Activated naive CD4-positive, alpha-beta T cell treated with anti-CD3 and anti-CD28 coated beads, Interleukin-2, amount 50 U/mL, for 16 hours (primary cell): ENCODE measurements at places on chromosomes 16 and 17.

DNA sequence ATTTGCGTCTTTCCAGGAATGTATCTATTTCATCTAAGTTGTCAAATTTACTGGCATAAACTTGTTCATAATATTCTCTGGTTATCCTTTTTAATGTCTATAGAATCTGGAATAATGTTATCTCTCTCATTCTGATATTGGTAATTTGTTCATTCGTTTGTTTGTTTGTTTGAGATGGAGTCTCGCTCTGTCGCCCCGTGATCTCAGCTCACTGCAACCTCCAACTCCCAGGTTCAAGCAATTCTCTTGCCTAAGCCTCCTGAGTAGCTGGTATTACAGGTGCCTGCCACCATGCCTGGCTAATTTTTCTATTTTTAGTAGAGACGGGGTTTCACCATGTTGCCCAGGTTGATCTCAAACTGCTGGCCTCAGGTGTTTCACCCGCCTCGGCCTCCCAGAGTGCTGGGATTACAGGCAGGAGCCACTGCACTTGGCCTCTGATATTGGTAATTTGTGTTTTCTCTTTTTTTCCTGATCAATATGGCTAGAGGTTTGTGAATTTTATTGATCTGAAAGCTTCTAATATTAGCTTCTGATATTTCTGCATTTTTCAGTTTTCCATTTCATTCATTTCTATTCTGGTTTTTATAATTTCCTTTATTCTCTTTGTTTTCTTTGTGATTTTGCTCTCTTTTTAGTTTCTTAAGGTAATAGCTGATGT is 59.5 kb downstream of the RBBP6 start:
- no peak for DNase-seq

DNA sequence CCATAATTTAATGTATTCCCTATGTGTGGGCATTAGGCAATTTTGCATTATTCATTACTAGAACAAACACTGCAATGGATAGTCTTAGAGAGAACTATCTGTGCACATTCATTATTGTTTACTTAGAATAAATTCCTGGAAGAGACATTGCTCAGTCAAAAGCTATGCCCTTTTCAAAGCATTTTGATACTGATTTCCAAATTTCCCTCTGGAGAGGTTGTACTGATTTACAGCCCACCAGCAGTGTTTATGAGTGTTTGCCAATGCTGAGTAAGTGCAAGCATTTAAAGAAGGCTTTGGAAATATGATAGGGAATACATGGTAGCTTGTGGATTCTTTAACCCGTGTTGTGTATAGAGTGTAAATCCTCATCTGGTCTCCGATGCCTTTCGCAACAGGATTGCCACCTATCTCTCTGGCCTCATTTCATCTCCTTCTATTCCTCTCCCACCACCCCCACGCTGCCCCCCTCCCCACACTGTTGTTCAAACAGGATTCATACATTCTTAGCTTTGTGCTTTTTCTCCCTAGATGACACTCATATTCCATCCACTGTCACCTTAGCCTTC is 33.4 kb upstream of the MMD start:
- no peak for DNase-seq

DNA sequence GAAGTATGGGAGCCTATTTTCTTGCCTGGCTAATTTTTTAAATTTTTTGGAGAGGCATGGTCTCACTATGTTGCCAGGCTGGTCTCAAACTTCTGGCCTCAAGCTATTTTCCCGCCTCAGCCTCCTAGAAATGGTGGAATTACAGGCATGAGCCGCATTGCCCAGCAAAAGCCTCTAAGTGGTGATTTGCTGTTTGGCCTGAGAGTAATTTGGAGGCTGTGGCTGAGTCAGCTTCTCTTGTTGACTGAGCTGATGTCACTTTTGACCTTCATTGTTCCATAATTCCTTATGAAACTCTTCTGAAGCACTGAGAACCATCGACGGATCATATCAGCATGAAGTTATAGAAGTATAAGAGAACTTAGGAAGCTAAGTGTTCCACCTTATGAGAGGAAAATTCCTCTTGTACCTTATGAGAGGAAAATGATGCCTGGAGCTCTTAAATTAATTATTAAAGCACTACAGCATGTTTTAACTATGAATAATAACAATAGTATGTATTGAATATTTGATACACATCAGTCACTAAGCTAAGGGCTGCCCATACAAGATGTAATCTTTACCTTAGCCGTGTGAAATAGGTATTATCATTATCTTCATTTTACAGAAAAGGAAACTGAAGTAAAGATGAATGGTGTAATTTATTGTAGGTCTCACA is 220.8 kb upstream of the MON1B start:
- no peak for DNase-seq

GRCh38 chr17:27633312-27634025 is 2.5 kb downstream of the LGALS9 start:
- DNase-seq, result no peak

DNA sequence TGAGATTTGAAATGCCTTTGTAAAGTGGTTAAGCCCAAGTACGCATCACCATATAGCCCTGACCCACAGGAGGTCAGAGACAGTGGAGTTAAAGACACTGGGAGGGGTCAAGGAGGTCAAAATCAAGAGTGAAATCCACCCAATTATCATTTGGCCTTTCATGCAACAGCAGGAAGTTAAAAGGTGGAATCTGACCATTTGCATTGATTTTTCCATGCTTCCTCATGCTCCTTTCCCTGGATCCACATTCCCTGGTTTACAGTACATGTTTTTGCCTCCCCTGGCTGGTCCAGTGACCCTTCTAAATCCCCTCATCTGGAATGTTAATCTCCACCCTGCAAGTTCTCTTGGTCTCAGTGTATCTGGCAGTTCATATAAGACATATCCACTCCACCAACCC is 36.6 kb upstream of the TOM1L1 start:
- DNase-seq, result no peak

- DNase-seq, result no peak
These were observed 12.2 kb downstream of the PIK3R5 start for GRCh38 chr17:8953156-8953885.

DNA sequence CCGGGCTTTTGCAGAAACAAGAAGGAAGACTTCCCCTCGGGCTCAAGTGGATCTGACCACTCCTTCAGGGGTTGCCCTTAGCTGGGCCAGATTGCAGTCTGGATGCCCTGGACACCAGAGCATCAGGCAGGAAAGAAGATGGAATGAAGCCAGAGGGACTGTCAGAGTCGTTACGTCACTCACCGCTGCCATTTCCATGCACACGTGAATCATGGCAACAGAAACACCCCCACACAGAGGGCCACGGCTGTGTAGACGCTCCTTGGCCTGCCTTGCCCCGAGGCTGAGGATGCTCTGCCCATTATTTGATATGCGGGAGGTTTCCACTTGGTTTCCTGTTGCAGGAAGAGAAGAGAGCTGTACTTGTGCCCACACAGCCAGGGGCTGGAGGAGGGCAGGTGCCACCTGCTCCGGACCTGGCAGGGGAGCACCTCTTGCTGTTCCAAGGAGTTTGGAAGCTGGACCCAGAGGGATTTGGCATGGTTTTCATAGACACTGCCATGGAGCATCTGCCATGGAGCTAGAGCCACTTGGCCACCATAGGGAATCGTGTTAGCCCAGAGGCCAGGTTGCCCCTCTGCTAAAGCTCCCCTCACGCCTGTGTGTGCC is 29.4 kb downstream of the RBFOX3 start:
- DNase-seq, result no peak

GRCh38 chr16:53057658-53058057 is 2.9 kb downstream of the CHD9 start:
- DNase-seq, result no peak

DNA sequence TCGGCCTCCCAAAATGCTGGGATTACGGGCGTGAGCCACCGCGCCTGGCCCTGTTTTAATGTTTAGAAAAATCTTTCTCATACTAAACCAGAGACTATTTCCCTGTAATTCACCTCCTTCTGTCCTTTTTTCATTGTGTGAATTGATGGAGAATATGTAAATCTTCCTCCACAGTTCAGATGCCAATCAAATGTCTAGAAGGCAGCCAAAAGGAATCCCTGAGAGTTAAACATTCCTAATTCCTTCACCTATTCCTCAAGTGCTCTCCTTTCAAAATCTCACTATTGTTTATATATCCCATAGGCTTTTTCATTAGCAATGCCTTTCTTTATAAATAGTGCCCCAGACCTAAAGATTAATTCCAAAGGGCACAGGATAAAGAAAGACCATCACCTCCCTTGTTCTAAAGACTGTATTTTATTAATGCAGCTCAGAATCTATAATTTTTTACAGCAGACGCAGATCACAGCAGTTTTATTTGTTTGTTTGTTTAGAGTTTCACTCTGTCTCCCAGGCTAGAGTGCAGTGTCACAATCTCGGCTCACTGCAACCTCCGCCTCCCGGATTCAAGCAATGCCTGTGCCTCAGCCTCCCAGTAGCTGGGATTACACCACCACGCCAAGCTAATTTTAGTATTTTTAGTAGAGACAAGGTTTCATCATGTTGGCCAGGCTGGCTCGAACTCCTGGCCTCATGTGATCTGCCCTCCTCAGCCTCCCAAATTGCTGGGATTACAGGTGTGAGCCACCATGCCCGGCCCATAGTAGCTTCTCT is 30.5 kb downstream of the COPZ2 start:
- no peak for DNase-seq

GRCh38 chr16:13992322-13992721 is 72.4 kb downstream of the ERCC4 start:
- no peak for DNase-seq

DNA sequence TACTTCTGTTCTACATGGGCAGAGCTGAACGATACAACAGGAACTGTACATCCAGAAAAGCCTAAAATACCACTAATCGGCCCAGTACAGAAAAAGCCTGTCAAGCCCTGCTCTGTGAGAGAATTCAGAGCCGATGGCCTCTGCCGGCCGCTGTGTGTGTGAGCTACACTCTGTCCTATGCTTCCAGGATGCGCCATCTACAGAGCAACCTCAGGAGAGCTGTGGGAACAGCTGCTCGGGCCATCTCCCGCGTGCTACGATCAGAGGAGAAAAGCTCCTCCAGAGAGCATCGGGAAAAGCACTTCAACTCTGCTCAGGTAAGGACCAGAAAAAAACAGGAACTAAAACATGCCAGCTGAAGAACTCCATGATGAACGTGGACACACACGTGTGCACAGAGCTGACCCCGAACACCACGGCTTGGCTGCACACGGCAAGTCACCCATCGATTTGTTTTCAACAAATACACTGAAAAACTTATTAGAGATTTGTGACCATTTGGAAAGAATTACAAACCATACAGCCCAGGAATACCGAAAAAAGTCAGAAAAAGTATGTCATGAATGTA is 115.9 kb downstream of the ANKRD11 start:
- DNase-seq, result no peak

- DNase-seq, result no peak
These were observed 2.5 kb downstream of the MAF start for GRCh38 chr16:79598063-79598347.

DNA sequence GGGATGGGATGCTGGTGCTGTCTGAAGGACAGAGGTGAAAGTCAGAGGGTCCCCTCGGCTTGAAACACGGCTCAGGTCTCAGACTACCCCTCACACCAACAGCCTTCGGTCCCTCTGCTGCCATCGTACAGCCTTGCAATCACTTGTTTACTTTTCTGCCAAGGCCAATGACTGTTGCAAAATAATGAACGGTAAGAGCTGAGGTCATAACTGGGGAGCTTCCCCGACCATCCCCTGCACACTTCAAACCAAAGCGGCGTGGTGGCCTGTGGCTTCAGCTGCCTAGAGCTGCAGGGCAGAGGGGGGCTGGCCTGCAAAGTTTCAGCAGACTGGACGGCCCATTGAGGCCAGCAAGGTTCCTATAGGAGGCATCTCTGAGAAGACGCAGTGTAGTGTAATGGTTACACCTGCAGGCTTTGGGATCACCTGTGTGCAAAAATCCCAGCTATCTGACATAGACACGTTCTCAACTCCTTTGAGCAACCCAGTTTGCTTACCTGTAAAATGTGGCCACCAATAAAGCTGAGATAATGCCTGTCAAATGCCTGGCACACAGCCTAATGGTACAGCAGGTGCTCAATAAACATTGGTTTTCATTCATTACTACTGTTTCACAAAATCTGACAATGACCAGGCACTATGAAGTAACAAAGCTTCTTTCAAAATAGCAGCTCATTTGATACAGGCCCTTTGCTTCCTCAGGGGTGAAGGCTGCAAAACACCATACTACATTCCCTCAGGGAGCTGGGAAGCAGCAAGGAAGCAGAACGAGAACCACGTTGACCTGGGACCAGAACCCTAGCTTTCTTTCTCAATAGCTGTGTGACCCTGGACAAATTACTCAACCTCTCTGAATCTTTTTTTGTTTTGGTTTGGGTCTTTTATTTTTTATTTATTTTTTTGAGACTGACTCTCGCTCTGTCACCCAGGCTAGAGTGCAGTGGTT is 5.0 kb downstream of the PAM16 start:
- no peak for DNase-seq

DNA sequence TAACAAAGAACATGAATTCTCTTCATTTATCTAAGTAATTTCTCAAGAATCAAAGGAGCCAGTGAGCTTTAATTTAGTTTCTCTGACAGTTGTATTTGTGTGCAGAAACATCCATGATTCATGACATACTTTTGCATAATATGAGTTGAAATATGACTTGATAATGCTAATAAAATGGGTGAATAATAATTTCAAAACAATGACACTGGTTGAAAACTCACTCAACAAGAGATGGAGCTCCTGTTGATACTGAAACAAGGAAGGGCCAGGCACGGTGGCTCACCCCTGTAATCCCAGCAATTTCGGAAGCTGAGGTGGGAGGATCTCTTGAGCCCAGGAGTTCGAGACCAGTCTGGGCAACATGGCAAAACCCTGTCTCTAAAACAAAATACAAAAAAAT is 147.0 kb downstream of the MAP2K6 start:
- no peak for DNase-seq

- DNase-seq, result no peak
These were observed 19.3 kb downstream of the ANKFN1 start for GRCh38 chr17:56172517-56172982.

GRCh38 chr17:9855036-9855435 is 29.3 kb downstream of the GLP2R start:
- DNase-seq, result no peak

- DNase-seq, result no peak
These were observed 250.0 kb downstream of the KATNIP start for GRCh38 chr16:27799896-27800295.

- no peak for DNase-seq
These were observed 43.4 kb downstream of the LMF1 start for GRCh38 chr16:927406-927805.

- DNase-seq, result no peak
These were observed 12.1 kb upstream of the CD300LD start for GRCh38 chr17:74604200-74604599.
